Left hindlimb (tissue), 1 donor: ENCODE measurements at places on chromosomes 12 and 14.

- no peak for DNase-seq
Observed at GRCh38 chr12:10982244-10982643, 4.5 kb downstream of the TAS2R50 start.

GRCh38 chr12:42550800-42551199 is 38.7 kb downstream of the PRICKLE1 start:
- DNase-seq: no peak

DNA sequence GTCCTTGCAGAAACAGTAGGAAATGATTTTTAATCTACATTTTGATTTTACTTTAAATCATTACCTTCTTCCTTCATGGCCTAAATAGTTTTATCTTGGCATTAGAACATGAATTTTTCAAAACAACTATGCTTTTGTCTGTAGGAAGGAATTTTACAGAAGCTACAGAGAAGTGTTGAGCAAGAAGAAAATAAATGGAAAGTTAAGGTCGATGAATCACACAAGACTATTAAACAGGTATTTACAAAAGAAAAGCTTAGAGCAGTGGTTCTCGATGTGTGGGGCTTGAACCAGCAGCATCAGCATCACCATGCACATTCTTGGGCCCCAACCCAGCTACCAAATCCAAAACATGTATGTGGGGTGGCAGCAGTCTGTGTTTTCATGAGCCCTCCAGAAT is 91.6 kb downstream of the KTN1 start:
- no peak for DNase-seq

- no peak for DNase-seq
Observed at GRCh38 chr14:96320605-96321004, 42.5 kb downstream of the ATG2B start.

DNA sequence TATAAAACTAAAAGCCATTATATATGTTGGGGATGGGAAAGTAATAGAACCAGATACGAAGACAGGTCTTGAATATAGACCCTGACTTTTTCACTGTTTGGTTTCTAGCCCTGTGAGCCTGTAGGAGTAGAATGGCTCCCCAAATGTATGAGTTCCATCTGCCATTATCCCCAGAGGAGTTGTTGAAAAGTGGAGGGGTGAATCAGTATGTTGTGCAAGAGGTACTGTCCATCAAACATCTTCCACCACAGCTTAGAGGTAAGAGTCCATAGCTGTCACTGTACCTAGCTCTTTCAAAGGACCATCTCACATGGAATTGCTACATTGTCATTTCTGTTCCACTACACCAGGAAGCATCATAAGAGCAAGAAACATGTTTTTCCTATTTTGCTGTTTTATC is 1.1 kb downstream of the NCAPD2 start:
- no peak for DNase-seq

- no peak for DNase-seq
Observed at GRCh38 chr12:47577206-47577989, 128.4 kb downstream of the RPAP3 start.

DNA sequence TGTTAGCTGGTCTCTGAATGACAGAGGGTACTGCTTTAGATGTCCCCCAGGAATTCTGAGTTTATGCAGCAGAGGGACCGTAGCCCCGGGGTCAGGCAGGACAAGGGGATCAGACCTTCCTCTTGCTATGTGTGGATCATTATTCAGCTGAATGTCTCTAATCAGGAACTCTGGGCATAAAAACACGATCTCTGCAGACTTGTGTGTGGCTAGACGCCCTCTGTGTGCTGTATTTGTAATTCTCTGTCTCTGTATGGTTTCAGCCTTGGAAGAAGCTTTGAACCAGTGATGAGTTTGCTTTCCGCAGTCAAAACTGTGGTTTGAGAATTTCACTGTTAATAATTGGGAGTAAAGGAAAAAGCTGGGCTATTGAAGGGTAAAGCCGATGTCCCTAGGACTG is 125.3 kb downstream of the ETV6 start:
- DNase-seq: no peak

DNA sequence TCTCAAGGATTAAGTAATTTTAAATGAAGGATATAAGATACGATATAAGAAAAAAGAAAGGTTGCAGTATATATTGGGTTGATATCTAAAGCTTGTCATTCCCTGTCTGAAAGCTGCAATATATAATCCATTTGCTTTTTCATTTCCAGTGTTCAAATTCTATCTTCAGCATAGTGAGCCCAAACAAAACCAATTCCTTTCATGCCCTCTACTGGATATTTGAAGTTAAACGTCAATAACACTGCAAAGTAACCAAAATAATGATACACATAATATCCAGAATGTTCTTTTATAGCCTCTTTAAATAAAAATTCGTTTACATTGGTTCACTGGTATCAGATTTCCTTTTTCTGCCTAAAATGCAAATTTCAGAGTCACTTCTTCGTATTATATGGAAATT is 64.5 kb upstream of the DAAM1 start:
- DNase-seq: no peak

DNA sequence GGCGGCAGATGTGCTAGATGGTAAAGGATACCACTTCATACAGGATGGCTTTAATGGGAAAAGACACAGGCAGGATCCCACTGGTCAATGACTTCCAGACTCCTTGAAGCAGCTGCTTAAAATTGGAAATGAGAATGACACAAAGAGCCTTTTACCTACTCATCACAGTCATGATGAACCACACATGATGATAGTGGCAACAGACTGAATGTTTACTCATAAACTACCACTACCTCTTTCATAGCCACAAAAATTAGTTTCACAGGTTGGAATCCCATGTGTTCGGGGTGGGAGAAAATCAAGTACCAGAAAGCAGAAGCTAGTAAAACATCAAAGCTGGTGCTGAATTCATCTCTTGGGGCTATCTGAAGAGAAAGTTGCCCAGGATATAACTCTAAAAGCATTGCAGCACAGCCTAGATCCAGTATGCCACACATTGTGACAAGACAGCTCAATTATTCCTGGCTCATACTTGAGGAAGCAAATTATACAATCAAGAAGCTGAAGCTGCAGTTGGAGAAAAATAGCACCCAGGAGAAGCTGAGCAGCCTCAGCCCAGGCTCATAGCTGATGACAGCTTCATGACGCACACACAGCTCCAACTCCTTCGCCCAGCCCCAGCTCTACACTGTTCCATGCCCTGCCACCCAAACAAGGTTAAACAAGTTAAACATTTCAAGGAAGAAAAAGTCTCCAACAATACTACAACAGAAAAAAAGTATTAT is 29.0 kb upstream of the C12orf50 start:
- DNase-seq: no peak

DNA sequence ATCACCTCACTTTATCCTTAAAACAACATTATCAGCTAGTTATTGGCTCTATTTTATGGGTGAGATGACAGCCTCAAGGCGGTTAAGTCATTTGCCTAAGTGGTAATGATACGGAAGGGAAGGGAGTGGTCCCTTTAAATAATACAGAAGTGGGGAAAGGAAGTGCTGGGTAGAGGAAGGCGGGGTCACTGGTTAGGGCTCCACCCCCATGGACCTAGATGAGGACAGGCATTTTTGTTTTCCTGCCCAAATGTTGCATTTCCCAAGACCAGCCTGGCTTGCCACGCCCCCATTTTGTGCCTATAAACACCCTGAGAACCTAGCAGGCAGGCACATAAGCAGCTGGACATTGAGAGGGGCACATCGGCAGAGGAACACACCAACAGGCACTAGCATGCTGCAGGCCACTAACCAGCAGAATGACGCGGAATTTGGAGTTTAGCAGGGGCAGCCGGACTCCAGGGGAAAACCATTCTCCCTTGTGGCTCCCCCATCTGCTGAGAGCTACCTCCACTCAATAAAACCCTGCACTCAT is 100.9 kb downstream of the EPS8 start:
- DNase-seq: peak; percentile 42

DNA sequence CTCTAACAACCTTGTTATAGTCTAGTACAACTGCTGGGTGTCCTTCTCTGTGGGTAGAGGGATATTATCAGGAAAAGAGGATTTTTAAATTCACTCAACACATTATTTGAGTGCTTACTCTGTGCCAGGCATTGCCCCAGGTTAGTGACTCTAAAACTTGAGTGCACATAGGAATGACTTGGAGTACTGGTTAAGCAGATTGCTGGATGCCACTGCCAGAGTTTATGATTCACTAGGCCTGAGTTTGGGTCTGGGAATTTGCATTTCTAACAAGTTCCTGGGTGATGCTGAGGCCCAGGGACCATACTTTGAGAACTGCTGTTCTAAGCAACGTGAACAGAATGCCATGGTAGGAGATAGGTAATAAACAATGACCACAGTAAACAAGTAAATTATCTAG is 96.6 kb downstream of the CFAP54 start:
- DNase-seq: no peak

- no peak for DNase-seq
Observed at GRCh38 chr14:43896044-43896443, 611.0 kb downstream of the FSCB start.

- no peak for DNase-seq
Observed at GRCh38 chr14:25011095-25011494, 38.9 kb downstream of the STXBP6 start.

DNA sequence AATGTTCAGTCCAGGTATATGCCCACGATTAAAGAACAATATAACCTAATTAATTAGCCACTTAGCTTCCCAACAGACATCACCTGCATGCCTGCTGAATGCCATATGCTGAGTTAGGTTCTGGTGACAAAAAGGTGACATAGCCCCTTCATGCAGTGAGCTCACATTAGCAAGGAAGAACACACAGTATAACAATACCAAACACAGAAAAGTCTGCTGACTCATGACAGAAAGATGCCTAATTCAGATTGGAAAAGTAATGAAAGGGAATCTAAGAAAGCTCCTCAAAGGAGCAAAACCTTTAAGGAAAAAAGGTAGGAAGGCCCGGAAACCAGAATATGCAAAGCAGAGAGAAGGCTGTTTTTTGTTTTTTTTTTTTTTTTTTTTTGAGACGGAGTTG is 59.0 kb downstream of the FERMT2 start:
- no peak for DNase-seq

DNA sequence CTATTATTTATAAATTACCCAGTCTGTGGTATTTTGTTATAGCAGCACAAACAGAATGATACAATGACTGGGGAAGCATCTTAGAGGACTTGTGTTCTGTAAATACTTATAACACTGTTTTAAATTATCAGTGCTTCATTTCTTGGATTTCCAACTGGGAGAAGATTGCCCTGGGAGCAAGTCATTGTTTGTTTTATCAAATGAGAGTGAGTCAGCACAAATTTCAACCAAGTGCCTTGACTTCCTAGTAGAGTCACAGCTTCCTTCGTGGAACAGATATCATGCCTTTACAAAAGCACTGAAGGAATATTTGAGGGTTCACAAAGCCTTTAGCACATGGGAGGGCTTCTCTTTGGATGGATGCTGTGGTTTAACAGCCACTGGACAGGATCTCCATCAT is 234.1 kb downstream of the KTN1 start:
- DNase-seq: no peak

GRCh38 chr14:61620130-61620946 is 75.0 kb upstream of the HIF1A start:
- peak; percentile 46 for DNase-seq

DNA sequence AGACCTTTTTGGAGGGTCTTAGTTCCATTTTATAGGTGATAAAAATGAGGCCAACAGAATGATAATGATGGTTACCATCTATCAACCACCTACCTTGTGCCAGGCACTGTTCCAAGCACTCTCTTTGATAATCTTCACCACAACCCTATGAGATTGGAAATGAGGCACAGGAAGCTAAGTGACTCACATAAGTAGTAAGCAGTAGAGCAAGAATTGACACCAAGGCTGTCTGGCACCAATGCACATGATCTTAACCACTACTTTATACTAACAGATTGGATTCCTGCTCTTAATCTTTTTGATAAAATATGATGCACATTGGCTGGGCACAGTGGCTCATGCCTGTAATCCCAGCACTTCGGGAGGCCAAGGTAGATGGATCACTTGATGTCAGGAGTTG is 91.4 kb downstream of the DRAM1 start:
- no peak for DNase-seq

- DNase-seq: peak; percentile 42
Observed at GRCh38 chr14:48936362-48936761, 649.8 kb downstream of the RPS29 start.

- no peak for DNase-seq
Observed at GRCh38 chr14:61381553-61381952, 60.2 kb downstream of the PRKCH start.

DNA sequence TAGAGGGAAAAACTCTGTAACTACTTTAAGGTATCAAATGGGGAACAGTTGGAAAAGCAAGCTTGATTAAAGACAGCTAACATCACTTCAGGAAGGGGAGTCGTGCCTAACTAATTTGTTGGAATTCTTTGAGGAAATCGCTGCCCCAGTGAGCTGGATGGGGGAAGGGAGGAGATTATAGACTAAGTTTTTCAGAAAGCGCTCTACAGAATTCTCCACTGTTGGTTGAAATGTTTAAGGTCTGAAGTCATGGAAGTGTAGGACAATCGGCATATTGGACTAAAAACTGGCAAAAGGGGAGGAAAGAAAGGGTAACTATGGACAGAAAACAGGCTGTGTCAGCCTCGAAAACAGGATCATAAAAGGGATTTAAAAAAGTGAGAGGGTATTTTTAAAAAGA is 229.9 kb upstream of the HMGA2 start:
- no peak for DNase-seq

GRCh38 chr12:76135456-76135855 is 51.0 kb upstream of the NAP1L1 start:
- DNase-seq: no peak

DNA sequence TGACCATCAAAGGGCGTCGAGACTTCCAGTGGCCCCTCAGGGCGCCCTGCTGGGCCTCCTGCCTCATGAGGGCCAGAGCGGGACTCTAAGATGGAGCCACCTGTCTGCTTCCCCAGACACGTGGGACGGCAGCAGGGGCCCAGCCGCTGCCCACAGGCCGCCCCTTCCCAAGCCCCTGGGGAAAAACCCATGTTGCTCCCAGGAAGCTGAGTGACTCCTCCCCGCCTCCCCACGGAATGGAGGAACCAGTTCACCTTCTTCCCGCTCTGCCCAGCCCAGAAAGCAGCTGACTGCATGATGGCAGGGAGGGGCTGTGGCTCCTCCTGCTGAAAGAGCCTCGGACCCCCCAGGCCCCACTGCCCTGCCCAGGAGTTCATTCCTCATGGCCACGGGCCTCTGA is 14.9 kb downstream of the RAB35 start:
- no peak for DNase-seq

GRCh38 chr12:32116897-32117296 is 10.2 kb downstream of the BICD1 start:
- no peak for DNase-seq

DNA sequence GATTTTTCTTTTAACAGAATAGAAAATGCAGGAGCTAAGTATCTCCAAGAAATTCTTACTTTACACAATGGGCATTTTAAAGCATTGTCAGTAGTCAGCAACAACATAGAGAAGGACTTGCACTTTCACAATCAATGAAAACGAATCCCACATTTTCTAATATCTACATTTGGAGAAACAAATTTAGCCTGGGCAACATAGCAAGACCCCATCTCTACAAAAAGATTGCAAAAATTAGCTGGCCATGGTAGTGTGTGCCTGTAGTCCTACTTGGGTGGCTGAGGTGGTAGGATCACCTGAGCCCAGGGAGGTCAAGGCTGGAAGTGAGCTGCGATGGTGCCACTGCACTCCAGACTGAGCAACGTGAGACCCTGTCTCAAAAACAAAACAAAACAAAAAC is 30.6 kb upstream of the C2CD5 start:
- no peak for DNase-seq
